Lung (tissue), 17 donors: ENCODE measurements at places on chromosomes 6 and 20.

DNA sequence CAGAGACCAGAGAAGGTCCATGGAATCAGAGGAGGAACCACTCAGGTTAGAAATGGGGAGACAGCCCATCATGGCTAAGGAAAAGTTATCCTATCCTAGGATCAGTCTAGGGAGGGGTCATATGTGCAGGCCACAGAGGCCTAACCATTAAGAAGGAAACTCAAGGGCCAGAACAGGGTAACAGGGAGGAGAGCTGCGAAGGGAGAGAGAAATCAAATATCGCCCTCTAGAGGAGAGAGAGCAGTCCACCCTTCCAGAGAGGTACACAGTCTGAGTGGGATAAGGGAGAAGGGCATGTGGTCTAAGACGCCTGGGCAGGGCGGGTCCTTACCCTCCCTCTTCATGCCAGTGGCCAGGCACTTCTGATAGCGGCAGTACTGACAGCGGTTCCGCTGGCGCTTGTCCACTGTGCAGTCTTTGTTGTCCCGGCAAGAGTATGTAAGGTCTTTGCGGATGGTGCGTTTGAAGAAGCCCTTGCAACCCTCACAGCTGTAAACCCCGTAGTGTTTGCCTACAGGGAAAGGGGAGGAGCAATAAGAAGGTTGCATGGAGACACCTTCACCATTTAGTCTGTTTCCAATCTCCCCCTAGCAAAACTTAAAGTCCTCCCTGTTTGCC, 2.9 kb downstream of the RXRB start:
- H3K4me3 ChIP-seq: no peak overlapping the region
- peak; percentile 61 for DNase-seq
- peaks cover 39% of the 10 kb centered on the region for H3K4me1 ChIP-seq
- H3K36me3 ChIP-seq: peaks cover 34% of the 10 kb centered on the region

- no peaks in the 10 kb centered on the region for H3K4me1 ChIP-seq
- no peak overlapping the region for H3K27ac ChIP-seq
- no peak overlapping the region for H3K4me3 ChIP-seq
Measured at GRCh38 chr6:55964136-55964535, 88.7 kb upstream of the BMP5 start.

GRCh38 chr20:34951652-34952051, 4.0 kb downstream of the GSS start:
- H3K27me3 ChIP-seq: no peaks in the 10 kb centered on the region
- no peak overlapping the region for H3K4me3 ChIP-seq
- peaks cover 11% of the 10 kb centered on the region for H3K36me3 ChIP-seq
- no peak for DNase-seq
- H3K27ac ChIP-seq: no peak overlapping the region

DNA sequence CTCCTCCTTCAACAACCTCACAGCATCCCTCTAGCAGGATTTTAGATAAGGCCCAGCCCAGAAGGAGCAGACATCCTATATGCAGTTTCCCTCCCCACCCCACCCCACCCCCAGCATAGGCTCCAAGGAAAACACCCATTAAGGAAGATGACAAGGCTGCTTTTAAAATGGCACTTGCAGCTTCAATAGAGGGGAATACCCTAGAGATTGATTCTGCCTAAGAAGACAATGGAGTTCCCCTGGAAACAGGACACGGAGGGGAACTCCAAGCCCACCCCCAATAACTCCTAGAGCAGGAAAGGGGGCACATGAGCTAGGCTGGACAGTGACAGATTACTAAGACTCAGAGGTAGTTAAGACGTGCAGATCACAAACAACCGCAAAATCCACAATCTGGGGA, 34.7 kb downstream of the CPNE5 start:
- H3K27ac ChIP-seq: no peak overlapping the region
- DNase-seq: no peak
- H3K27me3 ChIP-seq: peaks cover 3% of the 10 kb centered on the region
- no peaks in the 10 kb centered on the region for H3K4me1 ChIP-seq
- H3K36me3 ChIP-seq: no peaks in the 10 kb centered on the region
- H3K4me3 ChIP-seq: no peak overlapping the region

GRCh38 chr20:54922636-54923035, 447.2 kb downstream of the DOK5 start:
- DNase-seq: no peak
- no peak overlapping the region for H3K27ac ChIP-seq
- no peaks in the 10 kb centered on the region for H3K27me3 ChIP-seq
- no peak overlapping the region for H3K4me3 ChIP-seq
- no peaks in the 10 kb centered on the region for H3K4me1 ChIP-seq
- H3K36me3 ChIP-seq: no peaks in the 10 kb centered on the region

- DNase-seq: no peak
- H3K4me3 ChIP-seq: no peak overlapping the region
- no peaks in the 10 kb centered on the region for H3K4me1 ChIP-seq
- no peak overlapping the region for H3K27ac ChIP-seq
- H3K36me3 ChIP-seq: no peaks in the 10 kb centered on the region
Measured at GRCh38 chr20:40218316-40218969, 470.6 kb downstream of the MAFB start.

DNA sequence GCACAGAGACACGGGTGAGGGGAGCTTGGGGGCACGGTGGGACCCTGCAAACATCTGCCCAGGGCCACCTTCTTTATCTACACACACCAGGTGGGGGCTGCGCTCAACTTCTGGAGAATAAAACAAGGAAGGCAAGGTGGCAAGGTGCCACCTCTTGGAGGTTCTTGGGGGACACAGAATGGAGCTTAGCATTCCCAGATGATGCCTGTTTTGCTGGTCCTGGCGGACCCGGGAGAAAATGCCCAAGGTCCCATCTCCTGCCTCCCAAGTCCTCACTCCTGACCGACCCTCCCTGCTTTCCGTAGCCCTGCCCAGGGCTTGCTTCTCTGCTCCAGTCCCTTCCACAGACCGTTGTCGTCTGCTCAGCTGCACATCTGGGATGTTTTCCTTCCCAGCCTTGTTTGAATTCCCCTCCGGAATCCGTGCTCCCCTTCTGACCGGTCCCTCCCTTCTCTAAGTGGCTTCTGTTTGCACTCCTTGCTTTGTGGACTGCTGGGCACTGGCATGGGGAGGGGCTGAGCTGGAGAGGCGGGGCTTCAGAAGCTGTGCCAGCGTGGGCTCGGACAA, 13.1 kb downstream of the ITPR3 start:
- peak overlapping the region; percentile 35 for H3K27ac ChIP-seq
- no peaks in the 10 kb centered on the region for H3K27me3 ChIP-seq
- peak overlapping the region; percentile 5 for H3K4me3 ChIP-seq

GRCh38 chr6:168034537-168034936, 37.1 kb downstream of the KIF25 start:
- H3K4me3 ChIP-seq: no peak overlapping the region
- no peaks in the 10 kb centered on the region for H3K27me3 ChIP-seq
- H3K27ac ChIP-seq: peak overlapping the region; percentile 71
- H3K4me1 ChIP-seq: peaks cover 5% of the 10 kb centered on the region
- H3K36me3 ChIP-seq: no peaks in the 10 kb centered on the region
- no peak for DNase-seq

- DNase-seq: no peak
- no peaks in the 10 kb centered on the region for H3K4me1 ChIP-seq
- H3K27ac ChIP-seq: no peak overlapping the region
Measured at GRCh38 chr6:106874481-106874880, 100.0 kb downstream of the CD24 start.
